ENCODE measurements at places on chromosomes 11 and 22. TPM values are rescaled to one million over a fixed set of nuclear protein-coding genes. Genes with fewer than 3 reads are reported as not detected.

PATE4 gene
- not detected for total RNA-seq

RAC2 gene
- total RNA-seq: 0.52 TPM

TESMIN gene
- not detected for total RNA-seq

VSIG10L2 gene
- total RNA-seq: not detected

KRTAP5-11 gene
- not detected for total RNA-seq

PATE2 gene
- not detected for total RNA-seq

CD3D gene
- not detected for total RNA-seq

PNPLA5 gene
- total RNA-seq: not detected

Data from skeletal muscle tissue (tissue), 5 donors.